ENCODE measurements at places on chromosomes 3 and 15. TPM values are rescaled to one million over a fixed set of nuclear protein-coding genes. Genes with fewer than 3 reads are reported as not detected.

DNA sequence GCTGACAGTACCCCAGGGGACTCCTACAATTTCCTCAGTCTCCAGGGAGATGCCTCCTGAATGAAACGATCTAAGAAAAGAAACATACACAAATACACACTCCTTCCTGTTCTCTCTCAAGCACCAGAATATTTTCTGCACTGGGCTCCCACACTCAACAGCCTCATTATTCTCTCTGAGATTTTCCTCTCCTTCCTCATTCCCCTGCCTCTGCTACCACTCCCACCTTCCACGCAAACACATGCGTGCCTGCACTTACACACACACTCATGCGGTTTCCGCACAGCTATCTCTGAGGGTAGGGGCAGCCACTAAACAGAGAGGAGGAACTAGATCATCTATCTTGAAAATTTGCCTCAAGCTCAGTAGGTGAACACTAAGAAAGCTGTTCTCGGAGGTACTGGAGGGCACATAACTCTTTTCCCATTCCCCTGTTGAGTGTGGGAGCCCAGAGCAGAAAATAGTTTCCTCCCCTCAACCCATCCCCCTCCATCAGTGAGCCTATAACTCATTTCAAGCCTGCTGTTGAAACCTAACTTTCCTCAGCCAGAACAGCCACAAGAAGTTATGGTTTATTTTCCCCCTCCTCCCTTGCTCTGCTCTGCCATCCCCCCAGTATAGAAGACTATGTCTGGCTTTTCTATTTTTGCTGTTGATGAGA, 30.5 kb upstream of the TIPARP start:
- H3K4me1 ChIP-seq: no peaks in the 10 kb centered on the region
- H3K27ac ChIP-seq: no peak overlapping the region
- no peak overlapping the region for H3K4me3 ChIP-seq
- no peak for DNase-seq

Gene APEH
- polyA plus RNA-seq: 84.3 TPM

Gene RHOV
- polyA plus RNA-seq: 0.54 TPM

Gene ANKRD63
- 0.16 TPM for polyA plus RNA-seq

Gene RYR3
- 6.5 TPM for polyA plus RNA-seq

Data from large intestine (tissue), 12 donors.